ENCODE measurements at places on chromosomes 2 and 18. TPM values are rescaled to one million over a fixed set of nuclear protein-coding genes. Genes with fewer than 3 reads are reported as not detected.

MAB21L4 gene
- not detected for total RNA-seq

DNA sequence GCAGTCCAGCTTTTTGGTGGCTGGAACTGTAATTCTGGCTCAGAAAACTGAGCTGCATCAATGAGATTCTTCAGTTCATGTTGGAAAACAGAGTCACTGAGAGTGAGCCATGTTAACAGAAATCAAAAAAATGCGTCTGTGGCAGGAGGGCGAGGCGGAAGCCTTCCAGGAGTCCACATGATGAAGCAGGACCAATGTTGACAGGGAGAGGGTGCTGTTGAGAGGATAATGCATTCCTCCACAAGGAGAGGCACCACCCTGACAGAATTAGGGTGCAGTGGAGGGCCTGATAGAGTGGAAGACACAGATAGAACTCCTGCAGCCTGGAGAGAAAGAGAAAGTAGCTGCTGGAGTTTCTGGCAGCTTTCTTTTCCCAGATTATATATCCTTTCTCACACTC is 111.5 kb downstream of the MGAT5 start:
- no peaks in the 10 kb centered on the region for H3K27me3 ChIP-seq
- no peaks in the 10 kb centered on the region for H3K4me1 ChIP-seq
- no peak overlapping the region for H3K4me3 ChIP-seq
- DNase-seq = no peak

DNA sequence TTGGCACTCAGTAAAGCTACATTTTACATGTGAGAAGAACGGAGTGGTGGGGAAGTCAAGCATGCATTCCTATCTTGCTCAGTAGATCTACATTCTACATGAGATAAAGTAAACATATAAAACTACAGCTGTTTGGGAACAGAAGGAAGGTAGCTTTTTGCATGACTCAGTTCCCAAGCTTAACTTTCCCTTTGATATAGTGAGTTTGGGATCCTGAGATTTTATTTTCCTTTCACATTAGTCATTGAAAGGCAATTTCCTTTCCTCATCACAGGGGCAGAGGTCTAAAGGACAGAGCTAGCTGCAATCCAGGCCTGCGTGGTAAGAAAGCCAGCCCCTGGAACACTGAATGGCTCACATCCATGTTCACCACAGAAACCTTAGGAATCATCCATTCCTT is 257.2 kb downstream of the SRBD1 start:
- H3K27ac ChIP-seq = no peak overlapping the region
- H3K4me3 ChIP-seq = no peak overlapping the region
- H3K36me3 ChIP-seq = no peaks in the 10 kb centered on the region
- H3K4me1 ChIP-seq = peaks cover 6% of the 10 kb centered on the region

- H3K27ac ChIP-seq = no peak overlapping the region
- H3K4me1 ChIP-seq = no peaks in the 10 kb centered on the region
- H3K36me3 ChIP-seq = no peaks in the 10 kb centered on the region
- no peak overlapping the region for H3K4me3 ChIP-seq
- H3K27me3 ChIP-seq = no peaks in the 10 kb centered on the region
Measured at GRCh38 chr2:64232266-64232665, 88.0 kb upstream of the PELI1 start.

- H3K27ac ChIP-seq = no peak overlapping the region
- peaks cover 21% of the 10 kb centered on the region for H3K27me3 ChIP-seq
- no peak overlapping the region for H3K4me3 ChIP-seq
- H3K4me1 ChIP-seq = no peaks in the 10 kb centered on the region
- DNase-seq = no peak
Measured at GRCh38 chr2:240203031-240203787, 62.8 kb upstream of the OTOS start.

DNA sequence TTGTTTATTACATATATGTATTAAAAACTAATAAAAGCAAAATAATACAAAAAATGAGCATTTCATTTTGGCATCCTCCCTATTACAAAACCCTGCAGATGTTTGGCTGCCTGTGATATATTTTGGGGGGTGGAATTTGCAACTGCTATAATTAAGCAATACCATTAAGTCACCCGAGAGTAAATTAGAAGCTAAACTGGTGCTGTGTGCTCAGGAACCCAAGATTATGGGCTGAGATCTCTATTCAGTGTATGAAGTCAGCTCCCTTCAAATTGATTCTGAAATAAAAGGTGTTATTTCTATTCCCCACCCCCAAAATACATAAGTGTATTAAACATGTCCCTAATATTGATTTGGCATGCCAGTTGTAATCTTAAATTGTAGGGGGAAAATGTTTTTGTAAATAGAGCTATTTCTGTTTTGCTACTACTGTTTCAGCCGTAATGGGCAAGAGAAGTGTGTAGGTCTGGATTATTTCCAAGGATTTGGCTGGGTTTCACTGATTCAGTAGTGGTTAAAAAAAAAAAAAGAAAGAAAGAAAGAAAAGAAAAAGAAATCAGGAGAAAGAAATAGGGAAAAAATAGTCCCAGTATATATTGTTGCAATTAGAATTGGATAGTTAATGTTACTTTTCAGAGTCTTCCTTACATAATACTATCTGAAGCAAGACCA is 110.9 kb downstream of the SS18 start:
- no peaks in the 10 kb centered on the region for H3K27me3 ChIP-seq
- no peaks in the 10 kb centered on the region for H3K36me3 ChIP-seq
- DNase-seq = no peak
- no peaks in the 10 kb centered on the region for H3K4me1 ChIP-seq
- H3K4me3 ChIP-seq = no peak overlapping the region
- H3K27ac ChIP-seq = no peak overlapping the region

GRCh38 chr2:235142601-235143000 is 190.8 kb downstream of the SH3BP4 start:
- DNase-seq = no peak
- no peaks in the 10 kb centered on the region for H3K27me3 ChIP-seq
- no peaks in the 10 kb centered on the region for H3K36me3 ChIP-seq
- no peak overlapping the region for H3K27ac ChIP-seq
- peaks cover 3% of the 10 kb centered on the region for H3K4me1 ChIP-seq
- H3K4me3 ChIP-seq = no peak overlapping the region

- no peak overlapping the region for H3K27ac ChIP-seq
- H3K36me3 ChIP-seq = no peaks in the 10 kb centered on the region
- no peaks in the 10 kb centered on the region for H3K4me1 ChIP-seq
- no peak overlapping the region for H3K4me3 ChIP-seq
Measured at GRCh38 chr2:186456941-186457340, 29.1 kb upstream of the ZC3H15 start.
